ENCODE measurements at places on chromosomes 11 and 22.

DNA sequence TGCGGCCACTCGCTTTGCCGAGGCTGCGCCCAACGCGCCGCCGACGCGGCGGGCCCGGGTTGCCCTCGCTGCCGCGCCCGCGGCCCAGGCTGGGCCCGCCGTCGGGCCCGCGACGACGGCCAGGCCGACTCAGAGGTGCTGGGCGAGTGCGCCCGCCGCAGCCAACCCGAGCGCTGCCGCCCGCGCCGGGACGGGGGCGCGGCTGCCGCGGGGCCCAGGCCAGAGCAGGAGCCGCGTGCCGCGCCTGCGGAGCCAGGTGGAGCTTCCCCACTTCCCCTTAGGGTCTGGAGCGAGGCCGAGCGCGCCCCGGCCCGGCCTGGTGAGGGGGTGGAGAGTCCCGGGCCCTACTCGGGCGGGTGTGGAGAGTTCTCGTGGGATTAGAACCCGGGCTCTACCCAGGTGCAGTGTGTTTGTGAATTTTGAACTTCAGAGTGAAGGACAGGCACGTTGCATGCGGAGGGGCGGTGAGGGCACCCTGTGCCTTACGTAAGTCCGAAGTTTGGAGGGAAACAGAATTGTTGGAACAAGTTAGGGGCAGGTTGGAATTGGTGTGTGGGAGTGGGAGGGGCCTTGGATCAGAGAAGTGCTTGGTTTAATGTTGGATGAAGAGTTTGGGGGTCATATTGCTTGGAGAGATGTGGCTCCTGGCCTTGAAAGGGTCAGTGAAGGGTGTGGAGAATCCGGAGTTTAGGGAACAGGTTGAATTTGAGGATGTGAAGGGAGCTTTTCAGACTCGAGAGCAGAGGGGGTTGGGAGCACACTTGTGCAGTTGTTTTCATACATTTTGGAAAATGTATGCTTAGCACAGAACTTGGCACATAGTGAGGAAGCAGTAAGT lies 697 bp downstream of the RNF169 start:
- DNase-seq: no peak

DNA sequence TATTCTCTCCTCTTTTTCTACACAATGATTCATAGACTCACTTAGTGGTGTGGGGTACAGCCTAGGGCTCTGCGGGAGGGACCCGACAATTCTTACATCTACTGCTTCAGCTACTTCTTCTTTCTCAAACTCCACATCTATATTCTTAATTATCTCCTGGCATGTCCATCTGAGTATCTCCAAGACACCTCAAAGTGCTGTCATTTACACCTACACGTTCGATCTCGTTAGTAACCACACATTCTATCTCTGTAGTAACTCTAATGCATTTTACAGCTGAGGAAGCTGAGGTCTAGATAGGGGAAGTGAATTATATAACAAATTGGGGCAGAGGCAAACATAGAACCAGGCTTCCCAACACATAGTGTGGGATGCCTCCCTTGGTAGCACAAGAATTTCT lies 27.7 kb upstream of the RRM1 start:
- DNase-seq: no peak

DNA sequence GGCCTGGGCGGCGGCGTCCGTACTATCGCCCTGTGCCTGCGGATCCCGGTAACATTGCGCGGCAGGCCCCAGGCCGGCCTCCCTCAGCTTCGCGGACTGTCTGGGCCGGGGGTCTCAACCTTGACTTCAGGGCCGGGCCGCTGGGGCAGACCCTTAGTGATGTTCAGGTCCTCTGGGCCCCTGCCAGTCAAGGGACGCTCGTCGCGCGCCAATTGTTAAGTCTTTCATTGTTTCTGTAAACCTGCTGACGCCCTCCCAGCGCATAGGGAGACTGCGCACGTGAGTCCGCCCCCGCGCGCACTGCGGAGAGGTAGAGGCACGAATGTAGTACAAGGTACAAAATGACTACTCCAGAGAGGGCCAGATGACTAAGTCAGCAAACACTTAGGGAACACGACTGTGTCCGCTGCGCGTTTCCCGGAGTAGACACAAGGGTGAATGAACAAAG lies 451 bp upstream of the HDHD5 start:
- peak; percentile 18 for DNase-seq

DNA sequence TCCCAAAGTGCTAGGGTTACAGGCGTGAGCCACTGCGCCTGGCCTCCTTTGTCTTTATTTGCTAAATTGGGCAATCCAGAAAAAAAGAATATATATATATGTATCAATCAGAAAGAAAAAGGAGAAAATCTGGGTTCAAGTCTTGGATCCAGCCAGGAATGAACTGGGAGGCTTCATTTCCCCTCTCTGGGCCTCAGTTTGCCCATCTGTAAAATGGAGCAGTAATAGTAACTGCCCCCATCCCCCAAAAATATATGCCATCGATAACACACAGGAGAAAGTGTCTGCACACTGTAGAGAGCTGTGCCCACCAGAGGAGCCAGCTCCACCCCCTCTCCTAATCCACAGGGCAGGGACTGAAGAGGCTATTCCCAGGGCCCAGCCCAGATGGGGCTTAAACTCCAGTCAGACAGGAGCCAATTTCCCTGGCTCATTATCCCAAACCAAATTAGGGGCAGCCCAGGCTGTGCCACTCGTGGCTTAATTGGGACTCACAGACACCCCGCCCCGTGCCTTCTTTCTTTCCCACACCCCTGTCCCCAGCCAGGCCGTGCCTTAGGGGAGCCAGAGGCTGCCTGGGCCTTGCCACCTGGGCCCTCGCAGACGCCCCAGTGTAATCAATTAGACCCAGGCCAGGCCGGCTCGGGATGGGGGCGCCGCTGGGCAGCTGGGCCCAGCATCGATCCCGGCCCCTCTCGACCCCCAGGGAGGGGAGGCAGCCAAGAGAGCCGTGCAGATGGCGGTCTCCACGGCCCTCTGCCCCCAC lies 171.5 kb downstream of the MN1 start:
- no peak for DNase-seq

- no peak for DNase-seq
Measured at GRCh38 chr11:30487200-30487898, 98.8 kb downstream of the MPPED2 start.

Measured in NCI-H187 (cell line).